ENCODE measurements at places on chromosomes 3 and 15.

DNA sequence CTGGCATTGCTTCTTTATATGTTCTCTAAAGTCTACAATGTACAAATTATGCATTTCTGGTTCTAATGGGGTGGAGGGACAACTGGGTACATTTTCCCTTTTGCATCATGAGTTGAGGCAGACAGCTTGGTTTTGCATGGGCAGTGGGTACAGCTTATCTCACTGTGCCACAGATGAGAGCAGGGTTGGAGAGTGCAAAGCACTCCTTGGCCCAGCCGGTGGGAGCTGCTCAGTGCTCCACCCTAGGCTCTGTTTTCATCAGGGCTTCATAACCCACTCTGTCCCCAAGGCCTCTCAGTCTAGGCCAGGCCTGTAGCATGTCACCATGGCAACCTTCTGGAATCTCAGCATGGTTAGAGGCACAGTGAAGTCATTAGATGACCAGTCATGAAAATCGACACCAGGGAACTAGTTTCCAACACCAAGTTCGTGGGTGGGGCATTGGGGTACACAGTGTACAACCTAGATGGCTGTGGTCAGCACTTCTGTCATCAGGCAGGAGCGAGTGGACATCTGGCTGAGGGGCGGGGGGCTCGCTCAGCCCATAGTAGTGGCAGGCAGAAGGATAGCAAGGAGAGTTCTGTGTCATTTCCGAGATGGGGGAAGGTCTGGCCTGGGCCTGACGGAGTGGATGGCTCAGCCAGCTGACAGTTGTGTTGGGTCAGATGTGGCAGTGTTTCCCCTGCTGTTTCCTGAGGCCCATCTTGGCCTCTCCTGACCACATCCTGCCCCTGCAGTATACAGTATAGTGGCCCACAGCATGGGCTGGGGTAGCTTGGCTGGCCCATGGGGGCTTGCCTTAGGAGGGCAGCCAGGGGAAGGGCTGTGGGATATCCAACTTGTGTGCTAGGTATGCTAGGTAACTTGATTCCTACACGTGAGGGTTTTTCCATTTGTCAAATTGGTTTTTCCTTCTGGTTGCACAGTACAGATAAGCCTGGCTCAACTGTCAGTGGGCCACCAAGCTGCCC, 75.7 kb upstream of the PRR23C start:
- no peak for DNase-seq

GRCh38 chr3:15616053-15616452, 14.5 kb downstream of the BTD start:
- DNase-seq, result no peak

DNA sequence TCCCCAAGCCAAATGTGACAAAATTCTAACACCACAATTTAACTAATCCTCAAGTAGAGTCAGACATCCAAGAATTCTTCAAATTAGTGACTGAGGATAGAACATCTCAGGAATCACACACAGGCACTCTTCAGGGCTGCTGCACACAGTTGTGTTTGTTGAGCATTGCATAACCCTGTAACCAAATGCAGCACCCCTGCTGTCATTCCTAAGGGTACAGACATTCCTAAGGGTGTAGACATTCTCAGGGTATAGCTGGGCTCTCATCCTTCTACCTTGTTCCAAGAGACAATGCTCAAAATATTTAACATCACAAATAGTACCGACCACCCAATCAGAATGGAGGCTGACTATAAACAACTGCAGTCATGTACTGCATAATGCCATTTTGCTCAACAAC, 107.1 kb upstream of the UBE2E2 start:
- DNase-seq, result no peak

DNA sequence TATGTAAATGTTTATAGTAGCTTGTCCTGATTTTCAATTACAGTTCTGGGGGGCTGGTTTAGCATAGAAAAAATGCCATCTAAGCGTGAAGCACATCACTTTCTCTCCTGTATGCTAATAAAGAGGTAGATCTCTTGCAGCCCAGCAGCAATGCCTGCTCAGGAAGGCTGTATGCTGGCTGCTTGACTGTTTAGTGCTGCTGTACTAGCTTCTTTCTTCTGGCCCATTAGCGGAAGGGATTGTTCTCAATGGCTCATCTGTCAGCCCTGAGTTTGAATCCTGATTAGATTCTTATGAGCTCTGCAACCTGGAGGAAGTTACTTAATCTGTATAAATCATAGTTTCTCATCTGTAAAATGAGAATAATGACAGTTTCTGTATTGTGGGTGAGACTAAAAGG, 478.9 kb downstream of the ERC2 start:
- DNase-seq, result no peak

GRCh38 chr3:7254251-7254650, 393.3 kb downstream of the GRM7 start:
- DNase-seq, result no peak

DNA sequence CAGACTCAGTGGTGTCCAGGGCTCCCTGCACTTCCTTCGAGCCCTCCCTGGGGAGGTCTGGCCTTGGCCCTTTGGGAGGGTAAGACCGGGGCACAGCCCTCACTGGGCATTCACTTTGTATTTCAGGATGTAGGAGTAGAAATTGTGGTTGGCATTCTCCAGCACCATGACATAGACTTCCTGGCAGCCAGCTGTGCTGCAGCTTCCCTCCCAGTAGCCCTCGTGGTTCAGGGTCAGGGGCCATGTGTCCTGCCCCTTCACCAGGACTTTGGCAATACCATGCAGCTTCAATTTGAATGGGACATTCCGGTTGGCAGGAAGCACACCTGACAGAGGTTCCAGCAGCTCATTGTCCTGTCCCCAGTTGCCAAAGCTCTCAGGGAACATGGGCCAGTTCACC, 47.3 kb downstream of the KY start:
- DNase-seq, result no peak

GRCh38 chr3:120137548-120137947, 43.3 kb upstream of the GSK3B start:
- DNase-seq, result no peak

GRCh38 chr15:45657254-45657653, 22.4 kb downstream of the SQOR start:
- no peak for DNase-seq

GRCh38 chr3:10309736-10310135, 11.2 kb downstream of the SEC13 start:
- no peak for DNase-seq

GRCh38 chr15:74124196-74124595, 6.2 kb upstream of the ISLR2 start:
- DNase-seq, result no peak

GRCh38 chr15:95558131-95558530, 772.4 kb upstream of the NR2F2 start:
- DNase-seq, result no peak

GRCh38 chr3:152095472-152095871, 173.3 kb upstream of the MBNL1 start:
- DNase-seq, result no peak

DNA sequence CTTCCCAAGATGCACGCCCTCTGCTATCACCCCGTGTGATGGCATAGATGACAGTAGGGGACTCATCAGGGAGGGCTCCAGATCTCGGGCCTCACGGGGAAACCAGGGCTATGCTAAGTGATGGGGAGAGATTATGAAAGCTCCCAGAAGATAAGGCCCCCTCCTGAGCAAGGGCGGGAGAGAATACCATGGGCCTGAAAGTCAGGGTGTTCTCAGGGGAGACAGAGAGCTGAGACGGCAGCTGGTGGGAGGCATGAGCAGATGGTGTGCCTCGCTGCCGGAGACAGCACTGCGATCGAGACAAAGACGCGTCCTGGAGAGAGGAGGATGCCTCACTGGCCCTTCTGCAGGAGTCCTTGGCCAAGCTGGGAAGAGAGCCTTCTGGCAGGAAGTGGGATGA, 106.5 kb upstream of the ADPGK start:
- no peak for DNase-seq

DNA sequence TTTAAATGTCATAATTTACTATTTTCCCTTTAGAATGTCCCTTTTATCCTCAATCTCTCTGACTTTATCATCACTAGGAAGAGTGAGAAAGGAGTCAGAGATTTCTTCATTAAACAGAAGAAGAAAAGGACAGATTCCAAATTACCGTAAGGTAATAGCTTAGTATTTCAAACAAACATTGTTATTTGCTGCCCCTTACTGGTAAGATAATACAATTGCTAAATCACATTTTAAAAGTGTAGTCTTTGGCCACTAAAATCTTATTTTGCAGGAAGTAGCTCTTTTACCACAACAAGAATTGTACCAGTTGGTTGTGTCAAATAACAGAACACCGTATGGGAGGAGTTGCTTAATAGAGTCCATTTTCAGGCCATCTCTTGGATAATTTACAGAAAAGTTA, 53.7 kb downstream of the CGGBP1 start:
- DNase-seq, result peak; percentile 70

GRCh38 chr3:42905740-42906069, 237 bp upstream of the ZNF662 start:
- DNase-seq, result no peak

DNA sequence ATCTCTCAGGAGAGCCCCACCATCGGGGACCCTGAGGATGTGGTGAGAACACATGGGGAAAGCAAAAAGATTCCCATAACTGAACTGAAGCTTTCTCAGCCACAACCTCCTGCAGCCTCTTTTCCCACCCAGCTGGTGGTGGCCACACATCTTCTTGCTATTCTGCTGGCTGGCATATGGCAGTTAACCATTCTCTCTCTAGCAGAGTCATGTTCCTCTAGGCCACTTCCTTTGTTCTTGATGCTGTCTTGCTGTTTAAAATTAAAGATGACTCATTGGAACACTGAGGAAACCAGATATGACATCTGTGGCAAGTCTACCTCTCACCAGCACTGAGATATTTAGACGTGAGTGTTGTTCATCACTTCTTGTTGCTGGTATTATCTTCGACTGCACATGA, 180.3 kb upstream of the ROBO2 start:
- no peak for DNase-seq

DNA sequence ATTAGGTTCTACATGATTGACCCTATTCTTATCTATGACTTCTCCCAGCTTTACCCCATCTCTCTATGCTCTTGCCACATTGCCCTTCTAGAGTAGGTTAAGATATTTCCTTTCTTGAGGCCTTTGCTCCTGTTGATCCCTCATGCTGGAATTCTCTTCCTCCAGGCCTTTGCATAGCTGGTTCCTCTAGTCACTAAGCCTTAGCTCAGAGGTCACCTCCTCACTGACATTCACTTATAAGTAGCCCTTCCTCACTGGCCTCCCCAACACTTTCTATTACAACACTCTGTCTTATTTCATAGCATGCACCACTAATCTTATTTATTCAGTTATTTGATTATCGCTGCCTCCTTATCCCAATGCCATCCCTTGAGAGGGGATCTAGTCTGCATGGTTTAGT, 228.4 kb upstream of the COL8A1 start:
- no peak for DNase-seq

All from suppressor macrophage treated with lipopolysaccharide for 4 hours (primary cell).